ENCODE measurements at places on chromosomes 3 and 15.

- DNase-seq = no peak
Observed at GRCh38 chr3:108073764-108074431, 16.9 kb downstream of the CD47 start.

DNA sequence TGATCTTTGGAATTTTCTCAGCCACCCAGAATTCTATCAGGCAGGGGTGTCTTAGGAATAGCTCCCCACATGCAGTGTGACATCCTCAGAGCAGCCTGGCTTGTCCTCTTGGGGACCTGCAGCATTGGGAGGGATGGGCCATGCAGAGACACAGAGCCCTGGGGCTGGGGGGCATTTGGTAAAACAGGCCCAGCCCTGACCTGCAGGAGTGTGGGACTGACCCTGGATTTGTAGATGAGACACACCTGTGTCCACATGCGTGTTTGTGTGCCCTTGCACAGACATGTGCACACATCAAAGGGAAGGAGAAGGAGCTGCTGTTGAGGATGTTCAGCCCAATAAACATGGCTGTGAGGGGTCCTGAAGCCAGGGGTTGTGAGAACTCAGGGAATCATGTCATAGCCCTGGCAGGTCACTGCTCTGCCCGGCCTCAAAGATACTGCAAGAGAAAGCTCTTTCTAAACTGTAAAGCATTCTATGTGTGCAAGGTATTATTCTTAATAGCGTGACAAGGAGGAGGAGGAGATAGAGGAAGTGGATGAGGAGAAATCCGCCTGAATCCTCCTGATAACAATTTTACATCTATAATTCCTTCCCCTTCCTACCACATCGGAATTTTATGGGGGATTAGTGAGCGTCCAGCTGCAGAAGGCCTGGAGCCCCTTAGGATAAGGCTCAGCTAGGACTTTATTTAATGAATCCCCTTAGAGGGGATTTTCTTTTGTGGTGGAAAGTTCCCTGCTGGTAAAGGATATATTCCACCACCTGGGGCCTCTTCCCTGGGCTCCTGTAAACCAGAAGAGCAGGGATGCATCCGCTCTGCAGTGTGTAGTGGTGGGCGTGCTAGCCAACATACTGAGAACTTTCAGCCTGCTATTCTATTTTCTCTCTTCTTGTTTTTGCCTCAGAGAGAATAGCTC, 245.5 kb downstream of the EPHB1 start:
- DNase-seq = no peak

- no peak for DNase-seq
Observed at GRCh38 chr3:51605938-51606337, 65.1 kb upstream of the TEX264 start.

DNA sequence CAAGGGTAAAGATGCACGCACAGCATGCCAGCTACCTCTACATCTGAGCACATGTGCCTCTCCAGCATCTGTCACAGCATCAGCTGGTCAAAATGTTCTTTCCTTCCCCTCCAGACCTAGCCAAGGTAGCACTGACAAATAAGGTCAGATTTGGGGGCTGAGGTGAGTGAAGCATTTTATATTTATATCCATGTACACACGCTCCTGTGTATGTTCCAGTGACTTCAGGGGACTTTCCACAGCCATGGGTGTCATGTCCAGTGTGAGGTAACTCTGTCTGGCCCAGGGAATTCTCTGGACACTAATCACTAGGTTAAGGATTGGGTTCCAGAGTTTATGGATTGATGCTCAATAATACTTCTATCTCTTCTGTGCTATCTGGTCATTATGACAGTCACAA, 165.2 kb upstream of the TP63 start:
- no peak for DNase-seq

DNA sequence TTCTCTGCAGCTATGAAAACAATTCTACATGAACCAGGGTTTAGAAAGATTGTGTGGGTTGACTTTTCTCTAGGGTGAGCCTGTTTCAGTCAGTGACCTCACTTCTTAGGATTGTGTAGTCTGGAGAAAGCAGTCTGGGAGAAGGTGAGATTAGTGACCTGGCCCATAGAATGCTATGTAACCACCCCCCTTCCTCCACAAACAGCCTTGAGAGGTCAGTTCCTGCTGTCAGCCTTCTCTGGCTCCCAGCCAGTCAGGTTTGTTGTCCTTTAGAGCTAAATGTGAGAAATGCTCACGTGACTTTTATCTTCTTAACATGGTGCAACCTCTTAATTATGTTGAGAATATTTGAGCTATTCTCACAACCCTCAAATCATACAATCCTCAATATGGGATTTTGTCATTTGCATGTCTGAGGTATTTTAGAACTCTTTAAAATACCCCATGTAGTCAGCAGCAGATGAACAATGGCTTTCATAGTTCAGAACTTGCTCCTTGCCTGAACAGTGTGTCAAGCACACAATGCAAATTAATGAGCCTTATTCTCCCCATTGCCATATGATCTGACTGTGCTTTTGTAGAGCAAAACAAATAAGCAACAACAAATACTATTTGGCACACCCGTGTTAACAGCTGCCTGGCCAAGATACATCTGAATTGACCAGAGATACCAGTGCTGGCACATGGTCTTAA, 311.6 kb downstream of the CNTN6 start:
- DNase-seq = no peak

GRCh38 chr3:68787106-68787626, 145.2 kb downstream of the TAFA4 start:
- no peak for DNase-seq

- no peak for DNase-seq
Observed at GRCh38 chr3:134772591-134772990, 22.5 kb upstream of the EPHB1 start.

GRCh38 chr15:86916671-86917360, 837.1 kb downstream of the AGBL1 start:
- no peak for DNase-seq

DNA sequence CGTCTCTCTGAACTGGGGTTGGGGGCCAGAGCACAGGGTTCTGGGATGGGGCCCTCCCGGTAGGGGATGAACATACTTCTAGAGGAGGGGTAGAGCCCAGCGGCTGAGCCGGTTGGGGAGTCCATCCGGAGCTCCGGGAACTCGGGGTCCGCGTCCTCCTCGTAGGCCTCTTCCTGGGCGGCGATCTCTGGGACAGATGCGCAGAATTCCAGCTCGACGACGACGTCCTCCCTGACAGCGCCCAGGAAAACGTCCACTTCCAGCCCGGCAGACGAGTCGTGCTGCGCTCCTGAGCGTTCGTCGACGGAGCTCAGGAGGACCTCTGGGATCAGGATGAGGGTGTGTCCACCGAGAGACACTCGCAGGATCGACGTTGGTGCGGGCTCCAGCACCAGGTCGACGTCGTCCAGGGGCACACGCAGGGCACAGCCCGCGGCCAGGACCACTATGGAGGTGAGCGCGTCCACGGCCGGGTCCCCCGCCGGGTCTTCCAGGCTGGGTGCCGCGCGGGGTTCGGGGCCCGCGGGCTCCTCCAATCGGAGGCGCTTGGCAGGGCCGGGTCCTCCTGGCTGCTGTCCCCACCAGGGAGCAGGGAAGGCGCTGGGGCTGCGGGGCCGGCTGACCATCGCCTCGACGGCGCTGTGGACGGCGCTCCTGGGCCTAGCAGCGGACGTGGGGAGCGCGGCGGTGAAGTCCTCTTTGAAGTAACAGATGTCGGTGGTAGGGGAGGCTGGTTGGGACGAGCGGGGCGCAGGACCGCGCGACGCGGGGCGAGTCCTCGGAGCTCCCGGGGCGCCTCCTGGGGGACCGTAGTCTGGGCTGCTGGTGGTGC, 474 bp downstream of the PRR23B start:
- no peak for DNase-seq

- DNase-seq = no peak
Observed at GRCh38 chr3:186093271-186093900, 15.5 kb downstream of the ETV5 start.

- DNase-seq = peak; percentile 83
Observed at GRCh38 chr15:82051664-82052063, 5.8 kb upstream of the MEX3B start.

- no peak for DNase-seq
Observed at GRCh38 chr15:77702211-77702957, 69.7 kb upstream of the LINGO1 start.

- DNase-seq = no peak
Observed at GRCh38 chr15:65952391-65953053, 83.2 kb downstream of the RAB11A start.

DNA sequence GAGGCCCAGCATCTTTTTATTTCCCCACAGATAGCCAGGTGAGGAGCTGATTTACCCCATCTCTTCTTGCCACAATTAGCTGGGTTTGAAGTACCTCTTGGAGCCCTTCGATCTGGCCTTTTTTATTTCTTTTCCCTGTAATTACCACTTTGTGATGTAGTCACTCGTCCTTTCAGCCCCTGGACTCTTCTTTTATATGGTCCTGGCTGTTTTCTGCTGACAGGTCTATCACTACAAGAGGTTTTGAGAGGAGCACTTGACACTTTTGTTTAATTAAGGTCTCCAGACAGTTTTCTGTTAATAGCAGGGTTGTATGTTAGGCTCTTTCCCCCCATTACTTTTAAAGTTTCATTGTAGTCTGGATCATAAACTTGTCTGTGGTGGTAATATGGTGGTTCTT, 11.8 kb downstream of the ATXN7 start:
- DNase-seq = no peak

GRCh38 chr3:88133711-88134263, 16.0 kb upstream of the C3orf38 start:
- no peak for DNase-seq

DNA sequence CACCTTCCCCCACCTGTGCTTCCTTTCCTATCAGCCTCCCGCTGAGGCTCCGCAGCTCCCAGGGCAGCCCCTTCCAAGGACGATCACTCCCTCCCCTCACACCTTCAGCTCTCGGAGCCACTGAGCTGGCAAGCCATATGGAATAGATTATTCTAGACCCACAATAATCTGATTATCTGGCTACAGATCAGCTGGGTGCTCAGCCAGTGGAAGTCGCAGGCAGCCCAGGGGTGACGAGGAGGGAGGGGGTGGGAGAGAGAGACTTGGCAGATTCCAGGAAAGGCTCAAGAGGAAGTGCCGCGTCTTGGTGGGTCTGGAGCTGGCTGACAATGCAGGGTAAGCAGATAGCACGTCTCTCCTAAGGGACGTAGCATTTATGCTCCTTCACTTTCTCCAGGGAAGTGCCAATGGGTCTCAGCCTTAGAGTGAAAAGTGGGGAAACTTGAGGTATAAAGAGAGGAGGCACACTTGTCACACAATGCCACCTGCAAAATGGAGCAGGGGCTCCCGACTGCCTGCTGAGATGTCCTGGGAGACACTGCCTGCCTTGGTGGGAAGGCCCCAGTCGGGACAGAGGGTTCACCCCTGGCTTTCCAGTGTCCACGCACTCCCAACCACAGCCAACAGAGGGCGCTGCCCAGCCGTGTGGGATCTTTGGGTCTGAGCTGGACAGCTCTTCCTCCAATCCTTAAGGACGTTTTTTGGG, 9.4 kb upstream of the MESP1 start:
- DNase-seq = peak; percentile 71

GRCh38 chr3:86244905-86245304, 746.0 kb downstream of the VGLL3 start:
- DNase-seq = no peak

DNA sequence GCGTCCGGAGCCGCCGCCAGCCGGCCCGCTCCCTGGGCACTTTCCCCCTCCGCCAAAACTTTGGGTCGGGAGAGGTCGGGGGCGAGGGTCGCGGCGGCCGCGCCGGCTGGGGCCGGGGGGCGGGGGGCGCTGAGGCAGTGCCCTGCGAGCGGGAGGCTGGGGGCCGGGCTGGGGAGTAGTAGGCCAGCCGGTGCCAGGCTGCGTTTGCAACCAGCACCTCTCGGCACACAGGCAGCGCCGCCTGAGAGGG, 452 bp downstream of the BBX start:
- no peak for DNase-seq

- no peak for DNase-seq
Observed at GRCh38 chr15:88776646-88777045, 26.6 kb upstream of the ACAN start.

GRCh38 chr3:171672538-171672937, 137.7 kb downstream of the PLD1 start:
- DNase-seq = no peak

- no peak for DNase-seq
Observed at GRCh38 chr3:123547881-123548519, 36.9 kb downstream of the HACD2 start.

- no peak for DNase-seq
Observed at GRCh38 chr3:141129541-141130011, 78.4 kb downstream of the SPSB4 start.

- DNase-seq = no peak
Observed at GRCh38 chr3:42410370-42411131, at the start of gene LYZL4. LYZL4 (minus strand) TSS chr3:42410610; CDS start chr3:42407251, 3,359 bp downstream.

GRCh38 chr3:113963879-113964278, 16.1 kb downstream of the ZDHHC23 start:
- DNase-seq = no peak

DNA sequence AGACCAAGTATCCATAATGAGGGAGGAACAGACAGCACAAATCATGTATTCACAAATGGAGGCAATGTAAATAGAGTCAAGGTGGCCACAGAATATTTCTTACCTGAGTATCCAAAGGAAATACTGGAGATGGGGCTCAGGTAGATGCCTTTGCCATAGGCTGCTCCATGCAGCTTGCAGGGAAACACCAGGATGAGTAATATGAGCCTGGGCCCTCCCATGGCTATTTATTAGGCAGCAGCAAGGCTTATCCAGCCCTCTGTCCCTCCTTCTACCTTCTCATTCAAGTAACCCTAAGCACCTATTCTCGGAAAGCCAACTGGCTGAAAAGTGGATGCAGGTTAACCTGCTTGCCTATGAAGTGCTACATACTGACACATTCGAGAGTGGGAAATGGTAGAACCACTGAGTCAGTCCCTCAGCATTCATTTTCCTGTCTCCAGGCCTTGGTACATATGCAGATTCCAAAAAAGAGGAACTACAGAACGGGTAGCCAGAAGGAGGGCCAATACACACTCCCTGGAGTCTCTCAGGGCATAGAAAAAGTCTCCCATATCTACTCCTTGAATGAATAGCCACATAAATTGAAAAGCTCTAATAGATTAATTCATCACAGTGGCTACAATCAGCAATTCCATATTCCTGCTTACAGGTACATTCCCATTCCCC, 18.3 kb upstream of the PKM start:
- DNase-seq = no peak

DNA sequence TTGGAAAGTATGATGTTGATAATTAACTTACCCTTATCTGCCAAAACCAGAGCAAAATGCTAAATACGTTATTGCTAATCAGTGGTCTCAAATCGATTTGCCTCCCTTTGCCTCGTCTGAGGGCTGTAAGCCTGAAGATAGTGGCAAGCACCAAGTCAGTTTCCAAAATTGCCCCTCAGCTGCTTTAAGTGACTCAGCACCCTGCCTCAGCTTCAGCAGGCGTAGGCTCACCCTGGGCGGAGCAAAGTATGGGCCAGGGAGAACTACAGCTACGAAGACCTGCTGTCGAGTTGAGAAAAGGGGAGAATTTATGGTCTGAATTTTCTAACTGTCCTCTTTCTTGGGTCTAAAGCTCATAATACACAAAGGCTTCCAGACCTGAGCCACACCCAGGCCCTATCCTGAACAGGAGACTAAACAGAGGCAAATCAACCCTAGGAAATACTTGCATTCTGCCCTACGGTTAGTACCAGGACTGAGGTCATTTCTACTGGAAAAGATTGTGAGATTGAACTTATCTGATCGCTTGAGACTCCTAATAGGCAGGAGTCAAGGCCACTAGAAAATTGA, 59.7 kb downstream of the DCUN1D1 start:
- no peak for DNase-seq
